Sigmoid colon (tissue), 7 donors: ENCODE measurements at places on chromosomes 4 and X.
A peak's percentile ranks its signal among the peaks of the same experiment; 100 is the strongest.

- no peak for DNase-seq
These were observed 16.8 kb upstream of the GPR82 start for GRCh38 chrX:41707218-41707617.

GRCh38 chr4:130368668-130369067 lies 1272.7 kb downstream of the C4orf33 start:
- no peak for DNase-seq

DNA sequence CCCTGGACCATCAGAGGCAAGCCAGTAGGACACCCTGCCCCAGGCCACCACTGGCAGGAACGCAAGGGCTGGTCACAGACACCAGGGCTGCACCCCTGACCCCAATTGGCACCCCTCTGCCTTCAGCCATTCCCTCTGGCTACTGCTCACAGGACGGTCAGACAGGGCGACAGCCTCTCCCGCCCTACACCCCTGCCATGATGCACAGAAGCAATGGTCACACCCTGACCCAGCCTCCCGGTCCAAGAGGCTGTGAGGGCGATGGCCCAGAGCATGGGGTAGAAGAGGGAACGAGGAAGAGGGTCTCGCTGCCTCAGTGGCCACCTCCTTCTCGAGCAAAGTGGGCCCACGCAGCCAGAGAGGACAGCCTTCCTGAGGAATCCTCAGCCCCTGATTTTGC lies 143.5 kb downstream of the SOWAHB start:
- no peak for DNase-seq

DNA sequence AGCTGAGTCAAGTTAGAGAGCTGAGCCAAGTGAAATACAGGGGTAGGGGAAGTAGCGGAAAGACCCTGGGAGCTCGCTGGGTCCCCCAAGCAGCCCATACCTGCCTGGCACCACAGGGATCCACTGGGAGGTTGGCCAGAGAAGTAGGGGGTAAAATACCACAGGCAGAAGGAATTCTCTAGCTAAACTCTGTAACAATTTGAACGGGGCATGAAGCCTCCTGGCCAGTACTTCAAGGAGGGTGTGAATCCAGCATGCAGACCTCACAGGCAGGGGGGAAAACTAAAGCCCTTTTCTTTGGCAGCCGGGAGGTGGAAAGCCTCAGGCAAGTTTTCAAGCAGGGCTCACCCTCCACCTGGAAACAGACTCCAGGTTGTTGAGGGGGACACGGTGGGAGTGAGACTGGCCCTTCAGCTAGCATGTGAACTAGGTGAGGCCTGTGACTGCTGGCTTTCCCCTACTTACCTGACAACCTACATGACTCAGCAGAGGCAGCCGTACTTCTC lies 3.7 kb upstream of the UGT2A1 start:
- DNase-seq, result no peak

GRCh38 chrX:119503484-119503861 lies 35.2 kb downstream of the SLC25A5 start:
- peak; percentile 56 for DNase-seq

DNA sequence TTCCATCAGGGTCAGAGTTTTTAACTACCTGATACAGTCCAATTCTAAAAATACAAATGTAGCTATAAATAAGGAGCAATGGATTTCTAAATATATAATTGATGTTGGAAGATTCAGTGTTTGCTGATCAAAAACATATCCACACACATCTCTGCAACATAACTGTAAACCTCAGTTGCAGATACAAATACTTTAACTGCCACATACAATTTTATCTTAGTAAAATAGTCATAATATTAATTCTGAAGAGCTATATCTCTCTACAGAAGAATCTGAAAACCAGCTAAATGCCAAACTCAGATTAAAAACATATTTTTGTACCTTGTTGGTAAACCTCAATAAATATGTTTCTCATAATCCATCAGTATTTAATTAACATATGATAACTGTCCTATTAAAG lies 674.3 kb upstream of the INTU start:
- DNase-seq, result no peak

GRCh38 chrX:133362538-133362937 lies 52.8 kb downstream of the GPC4 start:
- no peak for DNase-seq

DNA sequence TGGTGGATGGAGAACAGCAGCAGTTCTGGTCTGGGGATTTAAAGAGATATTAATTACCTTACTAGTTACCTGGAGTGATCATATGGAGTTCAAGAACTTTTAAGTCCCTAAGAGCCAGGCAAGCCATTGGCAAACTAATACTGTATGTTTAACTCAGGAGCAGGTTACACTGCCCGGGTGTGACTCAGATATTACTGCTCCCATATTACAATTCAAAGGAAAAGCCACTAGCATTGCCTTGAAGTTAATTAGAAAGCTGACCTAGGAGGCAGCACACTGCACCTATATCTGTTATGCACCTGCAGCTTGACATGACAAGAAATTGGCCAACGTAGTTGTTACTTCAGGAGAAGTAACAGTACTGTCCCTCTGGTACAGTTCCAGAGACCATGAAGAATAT lies 47.2 kb downstream of the GRK4 start:
- no peak for DNase-seq
